ENCODE measurements at places on chromosomes 4 and X. TPM values are rescaled to one million over a fixed set of nuclear protein-coding genes. Genes with fewer than 3 reads are reported as not detected.

The SYNPO2 gene
- total RNA-seq, result 8.8 TPM

The PTPN13 gene
- 57.8 TPM for total RNA-seq

The CCNB3 gene
- total RNA-seq, result 0.82 TPM

The POF1B gene
- total RNA-seq, result 0.09 TPM

The COX7B2 gene
- total RNA-seq, result not detected

The NAP1L2 gene
- 26.5 TPM for total RNA-seq

The IL2RG gene
- 0.64 TPM for total RNA-seq

The TRIM60 gene
- not detected for total RNA-seq

The RAB39B gene
- total RNA-seq, result 20.1 TPM

The PROM1 gene
- total RNA-seq, result 21.6 TPM

The ETNPPL gene
- 0.54 TPM for total RNA-seq

The WNK3 gene
- 40.2 TPM for total RNA-seq

The SLITRK4 gene
- 24.3 TPM for total RNA-seq

The DNAAF6 gene
- total RNA-seq, result 0.18 TPM

The SMPX gene
- 0.54 TPM for total RNA-seq

The DDIT4L gene
- total RNA-seq, result 1.1 TPM

The C4orf46 gene
- 21.8 TPM for total RNA-seq

The SPATA4 gene
- 0.09 TPM for total RNA-seq

The MID1 gene
- 35.3 TPM for total RNA-seq

The ARMCX1 gene
- total RNA-seq, result 37.0 TPM

The ARMCX2 gene
- 35.0 TPM for total RNA-seq

The GALNTL6 gene
- total RNA-seq, result 51.1 TPM

The CHRDL1 gene
- 24.4 TPM for total RNA-seq

The CCKAR gene
- total RNA-seq, result not detected

The FAT1 gene
- total RNA-seq, result 85.3 TPM

The TSPYL2 gene
- 11.7 TPM for total RNA-seq

The KLHL4 gene
- 13.8 TPM for total RNA-seq

The CTAG1B gene
- not detected for total RNA-seq

The HPGD gene
- total RNA-seq, result 10.7 TPM

The TBL1X gene
- total RNA-seq, result 11.1 TPM

The BGN gene
- 7.9 TPM for total RNA-seq

The COL4A6 gene
- 7.1 TPM for total RNA-seq

The USP27X gene
- 8.2 TPM for total RNA-seq

The CT45A1 gene
- not detected for total RNA-seq

The XKRX gene
- total RNA-seq, result 0.27 TPM

The COL25A1 gene
- total RNA-seq, result 21.9 TPM

The RHOXF2B gene
- not detected for total RNA-seq

The DIPK2B gene
- total RNA-seq, result 5.0 TPM

The TLR6 gene
- 3.0 TPM for total RNA-seq
